ENCODE measurements at places on chromosomes 2 and 18.

GRCh38 chr2:236654496-236654895 lies 84.9 kb downstream of the ACKR3 start:
- no peak for DNase-seq

DNA sequence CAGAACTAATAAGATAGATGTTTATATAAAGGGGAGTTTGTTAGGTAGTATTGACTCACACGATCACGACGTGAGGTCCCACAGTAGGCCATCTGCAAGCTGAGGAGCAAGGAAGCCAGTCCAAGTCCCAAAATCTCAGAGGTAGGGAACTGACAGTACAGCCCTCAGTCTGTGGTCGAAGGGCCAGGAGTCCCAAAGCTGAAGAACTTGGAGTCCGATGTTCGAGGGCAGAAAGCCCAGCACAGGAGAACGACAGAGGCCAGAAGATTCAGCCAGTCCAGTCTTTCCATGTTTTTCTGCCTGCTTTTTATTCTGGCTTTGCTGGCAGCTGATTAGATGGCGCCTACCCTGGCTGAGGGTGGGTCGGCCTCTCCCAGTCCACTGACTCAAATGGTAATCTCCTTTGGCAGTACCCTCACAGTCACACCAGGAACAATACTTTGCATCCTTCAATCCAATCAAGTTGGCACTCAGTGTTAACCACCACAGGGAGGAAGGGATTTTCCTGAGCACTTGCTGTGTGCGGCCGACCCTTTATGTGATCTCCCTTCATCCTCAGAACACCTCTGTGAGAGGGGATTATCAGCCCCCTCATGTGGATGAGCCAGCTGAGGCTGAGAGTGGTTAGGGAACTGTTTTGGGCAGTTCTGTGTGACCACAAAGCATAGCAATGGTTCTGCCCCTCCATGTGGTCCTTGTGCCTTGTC lies 78.3 kb downstream of the RNF144A start:
- no peak for DNase-seq

DNA sequence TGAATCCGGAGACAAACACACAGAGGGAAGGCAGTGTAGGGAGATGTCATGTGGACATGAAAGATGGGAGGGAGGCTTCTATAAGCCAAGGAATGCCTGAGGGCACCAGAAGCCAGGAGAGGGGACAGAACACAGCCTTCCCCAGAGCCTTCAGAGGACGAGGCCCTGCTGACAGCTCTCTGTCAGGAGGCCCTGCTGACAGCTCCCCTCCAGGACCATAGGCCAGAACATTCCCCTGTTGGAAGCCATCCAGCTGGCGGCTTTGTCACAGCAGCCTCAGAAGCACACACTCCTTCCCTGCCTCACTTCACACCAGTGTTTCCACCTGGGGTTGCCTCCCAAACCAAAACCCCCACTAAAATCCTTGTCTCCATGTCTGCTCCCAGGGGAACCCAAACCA lies 171.3 kb upstream of the ID2 start:
- no peak for DNase-seq

- no peak for DNase-seq
These were observed 214.8 kb downstream of the SP3 start for GRCh38 chr2:173750353-173750801.

DNA sequence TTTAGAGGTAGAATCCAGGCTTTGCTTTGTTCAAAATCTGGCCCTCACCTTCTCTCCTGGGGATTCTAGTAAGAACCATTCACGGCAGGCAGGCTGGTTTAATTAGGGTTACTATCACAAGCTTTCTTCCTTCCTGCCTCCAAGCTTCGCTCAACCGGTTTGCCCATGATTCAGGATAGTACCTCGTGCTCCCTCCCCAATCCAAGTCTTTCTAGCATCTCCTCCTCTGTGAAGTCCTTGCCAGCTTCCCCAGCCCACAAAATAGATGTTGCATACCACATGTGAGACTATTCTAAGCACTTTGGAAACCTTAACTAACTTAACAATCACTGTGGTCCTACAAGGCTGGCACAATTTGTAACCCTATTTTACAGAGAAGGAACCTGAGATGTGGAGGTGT lies 135.1 kb downstream of the SOCS6 start:
- no peak for DNase-seq

- no peak for DNase-seq
These were observed 212.1 kb downstream of the LRRTM1 start for GRCh38 chr2:80092474-80092873.
